ENCODE measurements at places on chromosomes 2 and 18. TPM values are rescaled to one million over a fixed set of nuclear protein-coding genes. Genes with fewer than 3 reads are reported as not detected.
A peak's percentile ranks its signal among the peaks of the same experiment; 100 is the strongest.

Gene RAB6C
- total RNA-seq: not detected

Gene TEX44
- total RNA-seq: not detected

Gene IL36RN
- total RNA-seq: 0.13 TPM

Gene ZNF804A
- not detected for total RNA-seq

Gene DHX57
- total RNA-seq: 36.0 TPM

DNA sequence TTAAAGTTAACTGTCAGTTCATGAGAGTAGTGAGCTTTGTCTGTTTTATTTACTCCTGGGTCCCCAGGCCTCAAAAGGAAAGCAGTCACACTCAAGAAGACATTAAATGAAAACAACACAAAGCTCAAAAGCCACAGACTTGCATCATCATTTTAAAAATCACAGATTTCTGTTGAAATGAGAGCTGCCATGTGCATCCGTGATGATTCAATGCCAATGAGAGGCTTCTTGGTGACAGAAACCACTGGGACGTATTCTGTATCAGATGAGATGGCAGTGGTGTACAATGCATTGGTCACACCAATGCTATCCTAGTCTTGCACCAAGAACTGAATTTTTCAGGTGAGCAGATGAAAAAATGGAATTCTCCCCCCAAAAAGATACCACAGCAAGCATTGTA, 204.8 kb downstream of the ANAPC1 start:
- DNase-seq: no peak
- H3K4me3 ChIP-seq: no peak overlapping the region
- no peak overlapping the region for H3K27ac ChIP-seq
- peaks cover 3% of the 10 kb centered on the region for H3K4me1 ChIP-seq
- no peaks in the 10 kb centered on the region for H3K36me3 ChIP-seq
- H3K27me3 ChIP-seq: no peaks in the 10 kb centered on the region

DNA sequence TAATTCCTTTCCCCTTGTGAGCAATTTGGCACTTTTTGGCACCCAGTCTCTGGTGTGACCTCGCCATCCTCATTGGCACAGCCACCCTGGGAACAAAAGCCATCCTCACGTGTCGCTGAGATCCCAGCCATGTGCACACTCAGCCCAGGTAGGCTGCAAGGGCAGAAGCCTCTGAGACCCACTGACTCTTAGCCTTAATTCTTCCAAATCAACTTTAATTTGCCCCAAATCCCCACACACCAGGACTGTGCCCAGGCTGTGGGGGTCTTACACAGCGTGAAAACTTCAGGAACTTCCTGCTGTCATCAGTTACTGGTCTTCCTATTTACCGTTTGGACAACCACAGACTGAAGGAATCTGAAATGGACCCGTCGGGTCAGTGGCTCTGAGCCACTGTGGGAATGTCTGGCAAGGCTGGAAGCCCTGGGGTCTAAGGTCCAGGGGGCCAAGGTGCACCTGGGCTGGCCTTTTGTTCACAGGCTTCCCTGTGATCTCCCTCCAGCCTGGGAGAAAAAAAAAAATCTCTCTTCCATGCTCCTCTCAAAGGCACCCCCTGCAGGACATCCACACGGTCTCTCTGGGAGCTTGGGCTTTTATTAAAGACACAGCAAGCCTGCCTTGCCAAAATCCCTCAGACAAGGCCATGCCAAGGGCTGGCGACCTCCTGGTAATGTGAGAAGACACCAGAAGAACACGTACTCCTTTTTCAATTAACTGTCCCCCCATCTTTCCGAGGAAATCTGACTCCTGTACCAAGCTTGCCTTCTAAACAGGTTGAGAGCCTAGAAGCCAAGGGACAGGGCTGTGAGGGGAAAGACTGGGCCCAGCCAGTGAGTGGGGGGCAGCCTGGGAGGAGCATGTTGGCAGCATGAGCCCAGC, 42.1 kb upstream of the LAPTM4A start:
- no peak overlapping the region for H3K4me3 ChIP-seq
- H3K4me1 ChIP-seq: peaks cover 13% of the 10 kb centered on the region
- DNase-seq: peak; percentile 43
- peak overlapping the region; percentile 67 for H3K27ac ChIP-seq

GRCh38 chr2:82257796-82258555, 1953.4 kb upstream of the LRRTM1 start:
- DNase-seq: no peak
- H3K36me3 ChIP-seq: no peaks in the 10 kb centered on the region
- H3K27ac ChIP-seq: no peak overlapping the region
- no peak overlapping the region for H3K4me3 ChIP-seq

DNA sequence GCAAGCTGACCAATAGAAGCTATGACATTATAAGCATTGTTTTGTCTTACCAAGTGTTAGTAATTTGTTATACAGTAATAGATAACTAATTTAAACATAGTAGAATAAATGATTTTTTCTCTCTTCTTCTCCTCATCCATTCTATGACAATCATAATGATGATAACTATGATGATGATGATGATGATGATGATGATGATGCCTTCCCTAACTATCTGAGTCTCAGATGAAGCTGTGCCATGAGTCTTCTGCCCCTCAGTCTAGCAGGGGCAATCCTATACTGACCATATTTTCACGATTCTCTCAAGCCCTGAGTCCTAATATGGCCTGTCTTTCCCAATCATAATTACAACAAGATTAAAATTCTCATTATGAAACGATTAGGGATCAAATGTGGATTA, 1369.0 kb downstream of the LRP1B start:
- H3K27me3 ChIP-seq: no peaks in the 10 kb centered on the region
- no peak for DNase-seq
- H3K4me1 ChIP-seq: no peaks in the 10 kb centered on the region
- H3K4me3 ChIP-seq: no peak overlapping the region
- H3K36me3 ChIP-seq: no peaks in the 10 kb centered on the region
- no peak overlapping the region for H3K27ac ChIP-seq

DNA sequence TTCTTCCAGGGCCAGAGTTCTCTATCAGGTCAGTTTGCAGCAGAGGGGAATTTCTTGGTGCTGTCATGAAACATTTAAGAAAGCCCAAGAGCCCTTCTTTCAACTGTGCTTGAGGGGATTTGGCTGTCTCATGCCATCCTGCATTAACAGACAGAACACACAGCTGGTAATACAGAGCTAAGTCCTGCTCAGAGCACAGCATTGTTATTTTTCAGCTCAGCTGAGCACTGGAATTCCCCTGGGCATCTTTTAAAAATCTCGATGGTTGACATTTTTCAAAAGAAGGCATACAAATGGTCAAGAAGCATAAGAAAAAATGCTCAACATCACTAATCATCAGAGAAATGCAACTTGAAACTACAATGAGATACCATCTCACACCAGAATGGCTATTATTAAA, 14.9 kb upstream of the IL1R2 start:
- H3K27me3 ChIP-seq: no peaks in the 10 kb centered on the region
- H3K27ac ChIP-seq: no peak overlapping the region
- H3K36me3 ChIP-seq: no peaks in the 10 kb centered on the region
- DNase-seq: no peak
- H3K4me1 ChIP-seq: no peaks in the 10 kb centered on the region

GRCh38 chr18:23897291-23897690, 117.3 kb upstream of the TTC39C start:
- no peak overlapping the region for H3K4me3 ChIP-seq
- H3K4me1 ChIP-seq: peaks cover 5% of the 10 kb centered on the region
- peaks cover 8% of the 10 kb centered on the region for H3K27me3 ChIP-seq
- DNase-seq: no peak

- H3K4me1 ChIP-seq: no peaks in the 10 kb centered on the region
- H3K4me3 ChIP-seq: no peak overlapping the region
- DNase-seq: no peak
- no peaks in the 10 kb centered on the region for H3K36me3 ChIP-seq
These were observed 13.6 kb downstream of the TMEM185B start for GRCh38 chr2:120209427-120210269.

- H3K4me3 ChIP-seq: no peak overlapping the region
- peaks cover 7% of the 10 kb centered on the region for H3K4me1 ChIP-seq
- no peak overlapping the region for H3K27ac ChIP-seq
- no peaks in the 10 kb centered on the region for H3K36me3 ChIP-seq
These were observed 392.5 kb downstream of the IRS1 start for GRCh38 chr2:226407135-226407534.

DNA sequence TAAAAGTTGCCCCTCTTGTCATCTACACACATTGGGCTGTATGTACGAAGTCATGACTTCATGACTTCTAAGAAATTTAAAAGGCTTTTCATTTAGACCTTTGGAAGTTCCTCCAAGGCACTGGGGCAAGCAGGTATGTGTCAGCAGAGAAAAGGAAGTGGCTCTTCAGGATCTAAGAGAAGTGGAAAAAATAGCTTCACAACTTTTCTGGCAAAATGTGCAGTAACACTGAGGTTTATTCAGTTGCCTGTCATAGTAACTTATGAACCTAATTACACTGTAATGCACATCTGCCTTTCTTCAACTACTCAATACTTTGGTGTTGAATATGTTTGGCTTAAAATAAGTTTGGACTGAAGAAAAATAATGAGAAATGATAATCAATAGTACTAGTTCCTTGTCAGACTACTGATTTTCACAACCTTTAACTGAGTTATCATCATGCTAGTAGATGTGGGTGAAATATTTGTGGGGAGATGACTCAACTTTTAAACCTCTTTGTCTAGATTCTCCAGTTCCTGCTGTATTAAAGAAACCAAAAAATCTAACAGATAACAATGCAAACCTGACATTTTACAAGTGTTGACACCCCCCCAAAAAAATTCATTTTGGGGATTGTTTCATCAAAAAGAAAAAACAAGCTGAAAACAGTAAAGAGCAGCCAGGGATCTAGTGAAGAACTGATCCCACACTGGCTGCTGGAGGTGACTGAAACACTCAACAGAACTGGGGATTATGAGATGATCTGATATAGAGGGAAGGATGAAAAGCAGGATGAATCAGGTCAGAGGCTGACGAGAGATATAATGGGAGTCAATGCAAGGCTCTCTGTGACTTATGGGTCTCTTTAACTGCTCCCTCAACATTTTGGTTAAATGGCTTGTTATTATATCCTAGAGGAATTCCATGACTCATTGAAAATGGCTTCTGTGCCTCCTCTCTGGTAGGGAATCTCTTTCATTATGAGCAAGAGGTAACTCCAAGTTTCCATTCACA, 84.6 kb downstream of the COLEC12 start:
- H3K4me1 ChIP-seq: no peaks in the 10 kb centered on the region
- no peaks in the 10 kb centered on the region for H3K27me3 ChIP-seq
- no peak overlapping the region for H3K27ac ChIP-seq
- no peak overlapping the region for H3K4me3 ChIP-seq
- no peak for DNase-seq

GRCh38 chr2:59254279-59254678, 1013.2 kb upstream of the FANCL start:
- no peaks in the 10 kb centered on the region for H3K36me3 ChIP-seq
- peaks cover 7% of the 10 kb centered on the region for H3K4me1 ChIP-seq
- DNase-seq: no peak
- H3K27ac ChIP-seq: no peak overlapping the region
- no peak overlapping the region for H3K4me3 ChIP-seq
- H3K27me3 ChIP-seq: no peaks in the 10 kb centered on the region

DNA sequence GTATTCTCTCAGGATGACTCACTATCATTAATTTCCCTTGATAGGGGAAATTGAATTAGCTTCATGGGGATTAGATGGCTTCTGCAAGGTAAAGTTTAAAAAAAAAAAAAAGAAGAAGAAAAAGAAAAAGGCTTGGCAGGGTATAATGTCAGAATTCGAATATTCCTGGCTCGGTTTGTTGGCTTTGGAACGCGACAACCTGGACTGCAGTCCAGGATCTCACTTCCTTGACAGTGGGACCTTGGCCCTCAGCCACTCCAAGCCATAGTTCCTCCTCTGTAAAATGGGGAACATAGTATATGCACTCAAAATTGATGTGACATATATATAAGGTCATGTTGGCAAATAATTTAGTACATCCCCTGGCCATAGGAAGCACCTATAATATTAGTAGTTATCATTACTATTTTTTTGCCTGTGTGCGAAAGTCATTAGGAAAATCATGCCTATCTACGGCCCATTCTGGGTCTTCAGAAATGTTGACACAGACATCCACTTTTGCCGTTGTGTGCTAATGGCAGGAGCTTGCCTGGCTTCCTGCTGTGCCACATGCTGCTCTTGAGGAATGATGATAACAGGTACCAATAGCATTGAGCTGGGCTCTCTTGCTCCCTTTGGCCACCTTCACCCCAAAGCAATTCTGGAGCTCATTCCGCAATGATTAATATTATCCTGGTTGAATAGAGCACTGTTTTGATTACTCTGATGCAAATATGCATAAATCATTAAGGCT, 97.9 kb downstream of the MTCL1 start:
- peaks cover 22% of the 10 kb centered on the region for H3K4me1 ChIP-seq
- no peaks in the 10 kb centered on the region for H3K27me3 ChIP-seq
- H3K27ac ChIP-seq: no peak overlapping the region
- no peak overlapping the region for H3K4me3 ChIP-seq

GRCh38 chr2:43408407-43409160, 182.2 kb upstream of the ZFP36L2 start:
- DNase-seq: no peak
- peaks cover 25% of the 10 kb centered on the region for H3K4me1 ChIP-seq
- no peak overlapping the region for H3K27ac ChIP-seq
- H3K27me3 ChIP-seq: peaks cover 3% of the 10 kb centered on the region
- no peak overlapping the region for H3K4me3 ChIP-seq

- peaks cover 9% of the 10 kb centered on the region for H3K4me1 ChIP-seq
- H3K36me3 ChIP-seq: peaks cover 9% of the 10 kb centered on the region
- no peak overlapping the region for H3K4me3 ChIP-seq
- no peak for DNase-seq
These were observed 124.8 kb downstream of the FIGN start for GRCh38 chr2:163610817-163611556.

DNA sequence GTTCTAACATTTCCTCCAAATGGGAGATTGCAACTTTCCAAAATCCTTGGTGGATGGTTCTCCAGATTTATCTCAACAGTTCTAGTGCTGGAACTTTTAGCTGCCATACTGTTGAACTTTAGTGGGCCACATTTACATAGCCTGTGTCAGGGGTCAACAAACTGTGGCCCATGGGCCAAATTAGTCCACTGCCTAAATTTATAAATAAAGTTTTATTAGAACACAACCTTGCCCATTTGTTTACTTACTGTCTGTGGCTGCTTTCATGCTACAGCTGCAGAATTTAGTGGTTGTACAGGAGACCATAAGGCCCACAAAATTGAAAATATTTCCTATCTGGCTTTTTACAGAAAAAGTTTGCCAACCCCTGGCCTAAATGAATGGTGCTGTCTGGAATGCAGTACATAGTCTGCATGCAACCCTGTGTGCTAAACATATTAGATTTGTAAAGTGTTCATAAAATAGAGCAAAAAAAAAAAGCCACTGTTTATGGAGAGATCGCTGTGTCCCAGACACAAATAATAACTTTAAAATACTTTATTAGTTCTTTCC, 30.3 kb downstream of the MGAT5 start:
- no peak for DNase-seq
- H3K36me3 ChIP-seq: peaks cover 4% of the 10 kb centered on the region
- H3K27me3 ChIP-seq: no peaks in the 10 kb centered on the region
- no peak overlapping the region for H3K4me3 ChIP-seq
- H3K4me1 ChIP-seq: peaks cover 14% of the 10 kb centered on the region
- H3K27ac ChIP-seq: no peak overlapping the region

GRCh38 chr18:48884771-48885170, 66.0 kb downstream of the SMAD7 start:
- H3K4me1 ChIP-seq: peaks cover 16% of the 10 kb centered on the region
- peaks cover 5% of the 10 kb centered on the region for H3K27me3 ChIP-seq
